NCI-H69 (cell line): ENCODE measurements at places on chromosomes 13 and 19.
A peak's percentile ranks its signal among the peaks of the same experiment; 100 is the strongest.

DNA sequence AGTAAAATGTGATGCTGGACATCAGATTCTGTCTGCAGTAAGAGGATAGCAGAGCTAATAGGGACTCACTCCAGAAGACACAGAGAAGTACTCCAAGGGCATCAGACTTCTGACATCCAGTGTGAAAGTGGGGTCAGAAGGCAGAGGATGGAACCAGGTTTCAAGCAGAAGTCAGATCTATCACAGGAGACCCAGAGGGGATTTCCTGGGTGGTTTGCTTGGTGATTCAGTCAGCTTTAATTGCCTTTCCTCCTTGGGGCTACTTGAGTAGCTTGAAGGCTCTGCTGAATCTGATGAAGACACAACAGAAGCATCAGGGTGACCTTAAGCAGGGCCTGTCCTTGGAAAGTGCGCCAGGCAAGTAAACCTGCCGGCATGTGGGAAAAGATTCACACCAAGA, 300.6 kb downstream of the COG6 start:
- no peak for DNase-seq

DNA sequence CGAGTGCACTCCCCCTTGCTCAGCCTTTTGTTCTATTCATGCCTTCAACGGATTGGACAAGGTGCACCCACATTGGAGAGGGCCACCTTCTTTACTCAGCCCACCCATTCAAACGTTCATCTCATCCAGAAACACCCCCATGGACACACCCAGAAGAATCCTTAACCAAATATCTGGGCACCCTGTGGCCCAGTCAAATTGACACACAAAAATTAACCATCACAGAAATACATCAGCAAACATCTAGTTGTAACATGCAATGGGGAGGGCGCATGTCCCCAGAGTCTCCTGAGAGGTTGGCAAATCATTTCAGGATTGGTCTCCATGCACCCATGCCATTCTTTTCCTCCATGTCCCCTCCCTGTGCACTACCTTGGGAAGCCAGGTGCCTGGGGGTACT, 167.1 kb downstream of the ZNF536 start:
- DNase-seq, result no peak

DNA sequence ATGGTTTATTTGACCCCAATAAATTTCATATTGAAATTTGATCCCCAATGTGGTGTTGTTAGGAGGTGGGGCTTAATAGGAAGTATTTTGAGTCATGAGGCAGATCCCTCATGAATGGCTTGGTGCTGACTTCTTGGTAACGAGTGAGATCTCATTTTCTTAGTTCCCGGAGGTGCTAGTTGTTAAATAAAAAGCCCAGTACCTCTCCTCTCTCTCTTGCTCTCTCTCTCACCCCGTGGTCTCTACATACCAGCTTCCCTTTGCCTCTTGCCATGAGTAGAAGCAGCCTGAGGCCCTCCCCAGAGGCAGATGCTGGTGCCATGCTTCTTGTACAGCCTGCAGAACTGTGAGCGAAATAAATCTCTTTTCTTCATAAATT, 39.4 kb upstream of the KATNAL1 start:
- no peak for DNase-seq

GRCh38 chr19:11261971-11262839, at the start of gene DOCK6:
Gene DOCK6, minus strand, starts transcription at chr19:11262524. Its CDS starts 84 bp downstream, at chr19:11262440.
- peak; percentile 61 for DNase-seq

DNA sequence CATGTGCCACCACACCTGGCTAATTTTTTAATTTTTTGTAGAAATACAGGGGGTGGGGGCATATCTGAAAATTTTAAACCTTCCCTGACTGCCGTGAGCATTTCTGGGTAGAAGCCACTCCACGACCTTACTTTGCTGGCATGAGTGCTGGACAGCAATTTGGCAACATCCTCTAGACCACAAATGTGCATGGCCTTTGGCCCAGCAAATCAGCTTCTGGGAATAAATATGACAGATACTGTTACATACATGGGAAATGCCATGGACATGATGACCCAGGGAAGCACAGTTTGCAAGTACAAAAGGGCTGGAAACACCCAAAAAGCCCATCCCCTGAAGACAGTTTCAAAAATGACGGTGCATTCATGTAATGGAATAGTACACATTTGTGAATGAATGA, 3.2 kb upstream of the PVR start:
- no peak for DNase-seq
